Renal cortical epithelial cell (primary cell): ENCODE measurements at places on chromosomes 12 and 14.

GRCh38 chr12:52119398-52120254 is 40.1 kb downstream of the SMIM41 start:
- DNase-seq: peak; percentile 70

DNA sequence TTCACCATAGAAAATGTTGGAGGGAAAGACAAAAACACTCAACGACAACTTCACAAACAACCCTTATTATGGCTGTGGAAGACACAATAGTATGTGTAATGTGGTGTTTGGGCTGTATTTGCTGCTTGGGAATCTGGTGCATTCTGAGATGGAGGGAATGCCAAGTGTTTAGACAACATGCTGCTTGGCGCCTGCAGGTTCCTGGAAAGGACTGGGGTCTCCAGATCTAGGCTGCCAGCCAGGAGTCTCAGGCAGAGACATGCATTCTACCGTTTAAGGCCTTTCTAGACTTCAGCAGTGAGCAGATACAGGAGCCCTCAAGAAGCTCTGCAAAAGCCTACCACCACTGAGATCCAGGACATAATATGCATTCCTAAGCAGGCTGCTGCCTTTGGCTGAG is 418.7 kb downstream of the NRXN3 start:
- no peak for DNase-seq

DNA sequence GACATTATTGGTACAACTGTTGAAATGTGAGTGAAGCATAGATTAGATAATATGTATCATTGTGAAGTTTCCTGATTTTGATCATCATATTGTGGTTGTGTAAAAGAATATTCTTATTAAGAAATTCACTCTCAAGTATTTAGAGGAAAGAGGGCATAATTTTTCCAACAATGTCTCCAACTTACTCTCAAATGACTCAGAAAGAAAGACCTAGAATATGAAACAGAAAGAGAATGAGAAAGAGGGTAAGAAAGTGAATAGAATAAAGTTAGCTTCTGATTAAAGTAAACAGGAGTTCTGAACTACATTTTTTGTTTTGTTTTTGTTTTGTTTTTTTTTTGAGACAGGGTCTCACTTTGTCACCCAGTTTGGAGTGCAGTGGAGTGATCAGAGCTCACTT is 123.0 kb downstream of the CPNE8 start:
- no peak for DNase-seq

DNA sequence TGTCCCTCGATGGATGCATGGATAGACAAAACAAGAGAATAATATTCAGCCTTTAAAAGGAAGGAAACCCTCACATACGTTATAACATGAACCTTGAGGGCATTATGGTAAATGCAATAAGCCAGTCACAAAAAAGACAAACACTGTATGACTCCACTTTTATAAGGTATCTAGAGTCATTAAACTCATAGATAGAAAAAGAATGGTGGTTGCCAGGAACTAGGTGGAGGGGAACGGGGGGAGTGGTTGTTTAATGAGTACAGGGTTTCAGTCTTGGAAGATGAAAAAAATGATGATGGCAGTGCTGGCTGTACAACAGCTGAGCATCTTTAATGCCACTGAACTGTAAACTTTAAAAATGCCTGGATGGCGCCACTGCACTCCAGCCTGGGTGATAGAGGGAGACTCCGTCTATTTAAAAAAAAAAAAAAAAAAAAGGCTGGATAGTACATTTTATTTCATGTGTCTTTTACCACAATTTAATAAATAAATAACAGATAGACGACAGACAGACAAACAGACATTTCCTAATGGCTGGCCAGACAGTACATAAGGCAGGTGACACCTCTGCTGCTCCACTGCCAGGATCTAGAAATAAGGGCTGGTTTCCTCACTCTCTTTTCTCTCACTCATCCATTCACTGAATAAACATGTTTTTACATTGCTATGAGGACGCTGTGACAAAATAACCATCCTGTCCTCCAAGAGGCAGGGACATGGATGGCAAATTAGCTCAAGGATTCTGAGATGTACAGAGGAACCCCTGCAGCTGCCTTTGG is 118.8 kb downstream of the FOXN3 start:
- no peak for DNase-seq

DNA sequence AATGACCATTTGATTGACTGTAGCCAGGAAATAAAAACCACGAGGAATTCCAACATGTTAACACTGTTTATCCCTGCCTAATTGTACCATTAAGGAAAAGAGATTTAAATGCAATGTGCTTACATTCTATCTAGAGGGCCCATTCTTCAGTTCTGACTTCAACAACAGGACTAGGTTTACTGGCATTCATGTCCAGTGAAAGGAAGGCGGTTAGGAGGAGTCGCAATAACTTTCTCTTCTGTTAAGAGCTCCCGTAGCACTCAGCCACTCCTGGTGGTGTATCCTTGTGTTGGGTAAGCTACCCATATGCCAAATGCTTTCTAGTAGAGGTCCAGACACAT is 154.7 kb downstream of the STXBP6 start:
- DNase-seq: peak; percentile 47

DNA sequence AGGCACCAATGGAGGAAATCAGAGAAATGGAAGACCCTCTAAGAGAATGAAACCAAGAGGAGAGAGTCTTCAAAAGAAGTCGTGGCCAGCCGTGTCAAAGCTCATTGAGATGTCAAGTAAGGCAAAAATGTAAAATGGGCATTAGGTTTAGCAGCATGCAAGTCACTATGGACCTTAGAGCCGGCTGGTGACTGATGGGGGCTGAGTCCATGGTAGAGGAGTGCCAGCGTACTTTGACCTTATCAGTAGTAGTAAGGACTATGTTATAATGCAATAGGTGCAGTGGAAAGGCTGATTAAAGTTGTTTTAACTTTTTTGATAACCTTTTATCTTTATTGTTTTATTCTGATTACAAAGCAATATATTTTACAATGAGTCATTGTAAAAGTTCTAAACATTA is 66.5 kb downstream of the ANO6 start:
- no peak for DNase-seq

- no peak for DNase-seq
These were observed 194.8 kb upstream of the SEL1L start for GRCh38 chr14:81728447-81728846.

DNA sequence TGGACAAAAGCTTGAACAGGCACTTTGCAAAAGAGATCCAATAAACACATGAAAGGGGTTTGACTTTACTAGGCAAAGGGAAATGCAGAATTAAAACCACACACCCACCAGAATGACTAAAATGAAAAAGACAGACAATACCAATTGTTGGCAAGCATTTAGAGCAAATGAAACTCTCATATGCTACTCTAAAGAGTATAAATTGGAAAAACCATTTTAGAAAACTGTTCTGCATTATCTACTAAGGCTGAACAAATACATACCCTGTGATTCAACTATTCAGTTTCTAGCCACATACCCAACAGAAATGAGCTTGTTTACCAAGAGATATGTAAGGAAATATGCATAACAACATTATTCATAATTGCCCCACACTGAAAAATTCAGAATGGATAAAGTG is 8.5 kb upstream of the IL22 start:
- DNase-seq: no peak

- peak; percentile 15 for DNase-seq
These were observed 134.0 kb downstream of the TMEM117 start for GRCh38 chr12:43969882-43970281.

GRCh38 chr12:70002097-70002911 is 177.3 kb downstream of the MYRFL start:
- no peak for DNase-seq

DNA sequence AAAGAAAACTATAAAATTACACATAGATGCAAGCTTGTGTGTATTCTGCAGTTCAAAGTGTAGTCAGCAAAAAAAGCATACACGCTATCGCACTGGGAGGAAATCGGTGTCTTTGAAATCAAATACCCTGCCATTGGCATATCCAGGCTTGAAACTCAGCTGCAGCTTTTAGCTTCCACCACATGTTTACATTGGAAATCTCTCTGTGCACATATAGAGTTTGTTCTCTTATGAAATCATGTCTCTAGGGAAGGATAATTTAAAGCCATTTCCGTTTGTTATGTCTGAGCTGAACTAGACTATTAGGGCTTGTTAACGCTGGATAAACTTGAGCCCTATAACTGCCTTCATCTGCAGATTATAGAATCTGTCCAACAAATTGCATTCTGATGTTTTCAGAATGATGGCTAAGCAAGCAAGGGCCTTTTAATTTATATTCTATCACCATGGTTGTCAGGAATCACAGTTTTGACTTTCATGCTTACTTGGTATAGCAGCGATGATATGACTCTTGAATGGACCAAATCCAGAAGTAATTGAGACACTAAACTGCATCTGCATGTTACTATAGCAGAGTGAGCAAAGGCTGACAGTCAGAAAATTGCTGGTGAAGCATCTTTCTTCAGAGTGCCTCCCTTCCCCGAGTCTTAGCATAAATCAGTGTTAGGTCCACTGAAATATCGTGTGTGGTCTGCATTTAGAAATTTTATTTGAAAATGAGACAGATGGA is 442.8 kb downstream of the ZFP36L1 start:
- no peak for DNase-seq

DNA sequence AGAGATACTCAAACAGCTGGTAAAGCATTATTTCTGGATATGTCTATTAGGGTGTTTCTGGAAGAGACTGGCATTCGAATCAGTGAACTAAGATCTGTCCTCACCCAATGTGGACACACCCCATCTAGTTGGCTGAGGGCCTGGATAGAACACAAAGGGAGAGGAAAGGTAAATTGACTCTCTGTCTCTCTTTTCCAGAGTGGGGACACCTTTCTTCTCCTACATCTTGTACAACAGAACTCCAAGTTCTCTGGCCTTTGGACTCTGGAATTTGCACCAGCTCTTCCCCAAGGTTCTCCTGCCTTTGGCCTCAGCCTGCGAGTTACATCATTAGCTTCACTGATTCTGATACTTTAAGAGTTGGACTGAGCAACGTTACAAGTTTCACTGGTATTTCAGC is 1253.9 kb downstream of the SLC16A7 start:
- no peak for DNase-seq

GRCh38 chr14:56379956-56380355 is 199.6 kb upstream of the TMEM260 start:
- DNase-seq: peak; percentile 59

GRCh38 chr12:76927170-76927784 is 48.5 kb upstream of the CSRP2 start:
- DNase-seq: no peak

DNA sequence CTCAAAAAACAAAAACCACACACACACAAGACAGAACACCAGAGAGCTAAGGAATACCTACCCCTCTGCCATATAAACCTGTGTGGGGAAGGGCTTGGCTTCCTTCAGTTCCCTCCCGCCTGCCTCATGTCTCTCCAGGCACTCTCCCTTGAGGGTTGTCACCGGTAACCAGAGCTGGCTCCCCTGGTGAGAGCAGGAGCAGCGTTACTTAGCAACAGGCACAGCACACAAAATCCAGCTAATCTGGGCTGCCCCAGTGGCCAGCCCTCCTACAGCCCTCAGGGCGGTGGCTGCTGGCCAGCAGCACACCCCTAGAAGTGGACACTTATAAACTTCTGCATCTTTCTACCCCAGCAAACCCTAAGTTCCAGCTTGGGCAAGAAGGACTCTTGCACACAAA is 21.6 kb upstream of the NR4A1 start:
- peak; percentile 59 for DNase-seq

DNA sequence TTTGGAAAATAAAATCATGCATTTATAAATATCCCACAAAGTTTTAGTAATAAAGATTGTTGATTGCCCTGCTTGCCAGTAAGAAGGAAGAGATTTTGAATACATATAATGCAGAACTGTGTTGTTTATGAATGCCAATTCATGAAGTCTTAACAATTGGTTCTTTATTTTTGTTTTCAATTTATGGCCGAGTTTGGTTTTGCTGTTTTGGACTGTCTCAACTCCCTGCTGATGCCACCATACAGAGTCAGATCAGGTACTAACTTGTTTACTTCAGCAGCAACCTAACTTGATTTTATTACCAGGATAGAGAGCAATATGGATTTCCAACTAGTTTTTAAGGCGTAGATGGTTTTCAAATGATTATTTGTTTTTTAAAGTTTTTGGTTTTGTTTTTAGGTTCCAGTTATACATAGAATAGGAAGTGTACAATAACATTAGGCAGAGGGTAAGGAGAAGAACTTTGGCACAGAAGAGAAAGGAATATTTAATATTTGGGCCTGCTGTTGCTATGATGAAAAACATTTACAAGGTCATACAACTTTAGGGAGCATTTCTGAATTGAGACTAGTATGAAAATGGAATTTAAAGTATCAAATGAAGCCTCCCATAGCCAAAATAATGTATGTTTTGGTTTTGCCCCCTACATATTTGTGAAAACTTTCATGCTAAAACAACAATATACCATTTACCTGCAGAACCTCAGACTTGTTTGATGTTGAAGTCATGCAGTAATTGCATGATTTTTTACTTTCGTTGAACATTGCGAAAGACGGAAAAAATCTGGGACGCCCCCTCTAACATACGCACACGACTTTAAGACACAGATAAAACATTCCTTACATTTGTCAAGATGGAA is 904 bp upstream of the FAM177A1 start:
- DNase-seq: no peak

DNA sequence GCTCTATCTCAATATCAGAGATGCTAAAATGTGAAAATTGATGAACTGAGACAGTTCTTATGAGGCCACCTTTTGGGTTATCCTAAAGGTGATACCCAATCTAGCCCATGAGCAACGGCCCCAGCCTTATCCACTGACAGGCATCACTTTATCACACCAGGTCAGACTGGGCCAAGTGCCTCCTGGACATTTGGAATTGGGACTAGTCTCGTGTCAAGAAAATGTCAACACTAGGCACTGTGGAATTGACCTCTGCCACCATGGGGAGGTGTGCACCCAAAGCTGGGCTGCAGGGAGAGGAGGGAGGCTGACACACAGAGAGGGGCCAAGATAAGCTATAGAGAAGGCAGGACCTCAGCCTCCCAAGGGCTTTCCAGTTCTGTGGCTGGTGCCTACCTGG is 78.5 kb upstream of the ZFP36L1 start:
- DNase-seq: no peak

DNA sequence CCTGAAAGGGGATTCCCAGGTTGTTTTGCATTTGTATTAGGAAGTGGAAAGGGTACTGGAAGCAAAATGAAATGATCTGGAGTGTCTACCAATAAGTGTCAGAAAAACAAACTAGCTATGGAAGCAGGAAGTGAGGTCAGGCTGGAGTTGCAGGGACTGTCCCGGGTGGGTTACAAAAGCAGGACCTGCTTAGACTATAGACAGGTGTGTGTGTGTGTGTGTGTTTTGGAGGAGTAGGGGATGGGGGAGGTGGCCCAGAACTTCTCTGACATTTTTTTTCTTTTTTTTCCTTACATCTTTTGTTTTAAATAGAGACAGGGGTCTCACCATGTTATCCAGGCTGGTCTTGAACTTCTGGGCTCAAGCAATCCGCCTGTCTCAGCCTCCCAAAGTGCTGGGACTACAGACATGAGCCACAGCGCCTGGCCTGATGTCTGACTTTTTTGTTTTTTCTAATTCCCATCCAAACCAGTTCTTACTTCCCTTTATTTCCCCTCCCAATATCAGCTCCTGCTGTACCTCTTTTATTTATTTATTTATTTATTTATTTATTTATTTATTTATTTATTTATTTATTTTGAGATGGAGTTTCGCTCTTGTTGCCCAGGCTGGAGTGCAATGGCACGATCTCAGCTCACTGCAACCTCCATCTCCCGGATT is 512 bp upstream of the RND1 start:
- DNase-seq: no peak

GRCh38 chr12:50050410-50051098 is 6.8 kb upstream of the ASIC1 start:
- DNase-seq: no peak

GRCh38 chr12:85516667-85517325 is 236.8 kb downstream of the ALX1 start:
- DNase-seq: no peak
